SIG-M5 (cell line): ENCODE measurements at places on chromosomes 12 and 14.

DNA sequence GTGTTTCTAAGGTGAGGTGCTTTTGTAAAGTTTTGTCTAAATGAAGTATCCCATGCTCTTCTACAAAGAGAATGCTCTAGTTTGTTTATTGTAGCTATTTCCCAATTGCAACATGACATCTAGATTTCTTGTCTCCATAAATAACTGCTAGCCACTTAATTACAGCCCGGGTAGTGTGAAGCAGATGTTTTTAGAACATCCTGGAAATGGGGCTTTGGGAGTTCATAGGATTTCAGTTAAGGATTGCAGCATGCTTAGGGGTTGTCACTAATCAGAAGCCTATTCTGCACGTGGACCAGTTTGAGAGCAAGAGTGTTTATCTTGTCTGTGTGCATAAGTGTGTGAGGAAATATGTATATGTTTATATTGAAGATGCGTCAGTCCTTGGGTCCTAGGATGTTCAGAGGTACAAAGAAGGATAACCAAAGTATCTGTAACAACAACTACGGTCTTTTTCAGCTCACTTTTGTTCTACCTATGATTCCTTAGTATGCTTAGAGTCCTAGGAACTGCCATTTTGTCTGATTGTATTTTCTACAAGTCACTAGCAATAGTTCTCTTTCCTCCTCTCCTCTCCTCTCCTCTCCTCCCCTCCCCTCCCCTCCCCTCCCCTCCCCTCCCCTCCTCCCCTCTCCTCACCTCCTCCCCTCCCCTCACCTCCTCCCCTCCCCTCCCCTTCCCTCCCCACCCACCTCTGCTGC, 135.3 kb downstream of the ACSS3 start:
- no peak for DNase-seq

DNA sequence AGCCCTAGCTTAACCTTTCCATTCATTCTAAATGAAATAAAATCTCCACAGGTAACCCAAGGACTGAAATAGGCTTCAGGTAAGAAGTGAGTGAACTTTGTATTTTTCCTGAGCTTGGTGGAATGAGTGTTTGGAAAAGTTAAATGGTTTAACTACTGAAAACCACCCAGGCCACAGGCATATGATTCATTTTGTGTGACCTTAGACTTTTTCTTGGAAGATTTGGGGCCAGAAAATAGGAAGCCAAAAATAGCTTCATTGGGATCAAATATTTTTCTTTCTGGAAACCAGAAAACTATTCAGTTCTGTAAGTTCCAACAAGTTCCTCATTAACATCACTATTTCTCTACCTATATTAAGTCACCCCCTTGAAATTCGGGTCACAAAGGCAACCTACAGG, 212.6 kb downstream of the PCNX1 start:
- DNase-seq: no peak

GRCh38 chr12:128680555-128680954, 143.2 kb downstream of the SLC15A4 start:
- DNase-seq: no peak

DNA sequence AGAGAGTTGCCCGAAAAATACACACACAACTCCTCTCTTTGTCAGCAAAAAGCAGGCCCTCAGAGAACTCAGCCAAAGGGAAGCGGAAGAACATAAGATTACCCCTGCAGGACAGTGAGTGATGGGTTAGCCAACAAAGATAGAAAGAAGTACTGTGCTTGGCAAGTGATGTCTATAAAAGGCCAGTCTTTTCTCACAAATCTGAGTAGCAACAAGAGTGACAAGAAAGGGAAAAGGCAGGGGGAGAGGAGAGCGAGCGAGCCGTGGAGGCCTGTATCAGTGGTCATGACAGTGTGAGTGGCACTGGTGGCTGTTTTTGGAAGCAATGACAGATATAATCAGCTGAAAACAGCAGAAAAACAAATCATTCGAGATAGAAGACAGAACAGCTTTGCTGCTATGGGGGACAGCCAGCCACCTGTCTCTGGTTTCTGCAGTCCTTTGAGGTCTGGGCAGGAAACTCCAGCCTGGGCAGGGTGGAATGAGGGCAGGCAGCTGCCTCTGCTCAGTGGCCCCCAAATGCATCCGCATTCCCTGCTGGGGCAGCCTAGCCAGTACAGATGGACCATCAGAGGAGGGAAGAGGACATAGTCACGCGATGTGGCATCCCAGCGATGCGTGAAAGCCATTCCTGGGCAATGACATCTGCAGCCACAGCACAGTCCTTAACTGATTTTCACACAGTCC, 74.7 kb downstream of the TRIM9 start:
- no peak for DNase-seq

- peak; percentile 6 for DNase-seq
Observed at GRCh38 chr12:131511391-131511802, 199.5 kb upstream of the SFSWAP start.

GRCh38 chr12:89469361-89469760, 55.2 kb downstream of the GALNT4 start:
- DNase-seq: no peak
